Epithelial cell of esophagus (primary cell): ENCODE measurements at places on chromosomes 5 and 9.

DNA sequence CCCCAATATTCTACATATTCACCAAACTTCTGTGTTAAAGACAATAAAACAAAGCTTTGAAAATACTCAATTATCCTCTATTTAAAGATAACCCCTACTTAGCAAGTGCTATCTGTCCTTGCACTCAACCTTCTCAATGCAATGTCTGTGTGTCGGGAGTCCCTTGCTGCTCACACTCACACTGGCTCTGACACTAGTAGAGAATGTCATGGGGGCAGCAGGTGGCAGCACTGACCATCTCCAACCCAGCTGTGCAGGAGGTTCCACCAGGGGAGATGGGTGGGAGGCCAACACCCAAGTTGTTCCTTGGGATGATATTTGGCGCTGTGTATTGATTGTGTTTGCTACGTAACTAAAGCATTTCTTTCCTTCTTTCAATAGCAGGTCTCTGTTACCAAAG, 59.4 kb upstream of the SIMC1 start:
- no peak for DNase-seq

- DNase-seq, result no peak
Observed at GRCh38 chr5:111553868-111554267, 41.5 kb upstream of the STARD4 start.

DNA sequence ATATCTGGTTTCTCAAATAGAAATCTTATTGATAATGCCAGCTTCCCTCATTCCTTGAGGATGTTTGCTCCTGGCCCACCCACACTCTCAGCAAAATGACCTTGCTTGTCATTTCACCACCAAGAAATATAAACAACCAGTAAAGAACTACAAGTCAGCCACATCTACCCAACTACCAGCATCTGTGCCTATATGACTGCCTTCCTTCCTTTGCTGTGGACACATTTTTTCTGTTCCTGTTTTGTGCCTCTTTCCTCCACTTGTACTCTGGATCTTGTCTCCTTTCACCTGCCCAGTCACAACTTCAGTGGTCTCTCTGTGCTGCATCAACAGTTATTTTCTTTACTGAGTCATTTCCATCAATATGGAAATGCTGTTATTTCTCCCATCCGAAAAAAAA, 20.3 kb downstream of the KIF2A start:
- no peak for DNase-seq

- DNase-seq, result no peak
Observed at GRCh38 chr5:132481596-132482211, 8.9 kb downstream of the IRF1 start.

GRCh38 chr5:113381791-113382190, 53.0 kb downstream of the TSSK1B start:
- DNase-seq, result no peak

DNA sequence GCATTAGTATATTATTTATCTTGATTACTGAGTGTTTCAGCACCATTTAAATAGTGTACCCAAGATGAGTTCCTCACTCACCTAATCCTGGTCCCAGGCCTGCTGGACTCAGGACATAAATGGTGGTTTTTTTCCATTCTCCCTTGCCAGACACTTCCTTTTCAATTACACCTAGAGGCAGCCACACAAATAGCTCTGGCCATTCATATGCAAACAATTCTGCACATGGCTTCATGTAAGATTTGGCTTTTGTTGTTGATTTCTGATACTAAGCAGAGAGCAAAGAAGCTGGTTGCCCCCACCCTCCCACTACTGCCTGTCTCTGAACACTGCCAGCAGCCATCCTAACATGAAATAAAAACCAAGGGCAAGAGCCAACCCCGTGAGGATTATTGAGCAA, 180.4 kb downstream of the SEMA5A start:
- no peak for DNase-seq

- peak; percentile 59 for DNase-seq
Observed at GRCh38 chr9:5949103-5949699, 58.5 kb downstream of the MLANA start.

GRCh38 chr5:152403046-152403445, 2.0 kb downstream of the NMUR2 start:
- no peak for DNase-seq
